NCI-H2081 (cell line): ENCODE measurements at places on chromosomes 5 and 9.

DNA sequence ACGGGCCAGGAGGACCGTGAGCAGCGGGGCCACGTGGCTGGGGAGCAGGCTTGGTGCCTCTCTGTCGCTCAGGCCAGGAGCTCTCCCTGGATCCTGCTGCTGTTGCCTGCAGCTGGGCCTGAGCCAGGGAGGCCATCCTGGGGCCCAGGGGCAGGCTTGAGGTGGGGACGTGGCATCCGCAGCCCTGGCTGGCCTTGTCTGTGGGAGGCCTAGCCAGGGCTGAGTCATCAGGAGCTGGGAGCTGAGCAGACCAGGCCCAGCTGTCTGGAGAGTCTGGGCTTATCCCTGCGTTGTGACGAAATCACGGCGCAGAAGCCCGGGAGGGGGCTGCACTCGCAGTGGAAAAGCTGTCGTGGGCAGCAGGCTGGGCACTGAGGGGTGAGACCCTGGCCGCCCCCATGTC, 138.8 kb upstream of the COL5A1 start:
- DNase-seq = no peak

DNA sequence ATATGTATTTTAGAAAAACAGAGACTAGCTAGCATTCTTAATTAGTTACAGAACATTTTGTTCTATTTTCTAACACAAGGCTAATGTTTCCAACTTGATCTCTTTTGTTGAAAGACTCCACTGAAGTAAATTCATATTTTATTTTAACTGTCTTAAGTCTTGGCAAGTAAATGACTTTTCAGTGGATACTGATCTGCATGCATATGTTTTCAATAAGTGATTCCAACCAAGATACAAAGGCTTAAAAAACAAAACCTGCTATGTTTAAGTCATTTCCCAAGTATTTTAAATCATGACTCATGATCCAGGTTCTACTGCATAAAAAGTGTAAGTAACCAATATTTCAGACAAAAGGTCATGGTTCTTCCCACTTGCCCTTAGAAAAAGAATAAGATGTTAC, 5.7 kb downstream of the CDO1 start:
- no peak for DNase-seq

GRCh38 chr5:109062664-109063063, 315.0 kb downstream of the FER start:
- DNase-seq = no peak

GRCh38 chr9:69689991-69690538, 17.9 kb upstream of the APBA1 start:
- DNase-seq = no peak

DNA sequence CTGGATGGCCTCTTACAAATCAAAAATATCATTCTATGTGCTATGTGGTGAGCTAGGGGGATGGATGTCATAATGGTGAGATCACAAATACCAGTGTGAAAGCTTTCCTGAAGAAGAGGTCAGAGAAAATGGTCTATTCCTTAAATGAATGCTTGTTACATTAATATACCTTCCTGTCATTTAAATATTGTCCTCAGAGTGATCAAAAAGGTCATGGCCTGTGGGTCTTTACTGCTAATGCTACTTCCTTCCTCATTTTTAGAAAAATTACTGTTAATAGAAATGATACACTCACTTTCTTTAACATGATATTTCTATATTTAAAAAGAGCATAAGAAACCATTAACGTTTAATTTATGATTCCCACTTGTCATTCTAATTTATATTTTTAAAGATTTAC, 9.7 kb downstream of the OMD start:
- no peak for DNase-seq

GRCh38 chr5:91139572-91140200, 243.4 kb downstream of the ARRDC3 start:
- no peak for DNase-seq

GRCh38 chr9:34552606-34552981, 29.8 kb upstream of the ENHO start:
- DNase-seq = no peak

DNA sequence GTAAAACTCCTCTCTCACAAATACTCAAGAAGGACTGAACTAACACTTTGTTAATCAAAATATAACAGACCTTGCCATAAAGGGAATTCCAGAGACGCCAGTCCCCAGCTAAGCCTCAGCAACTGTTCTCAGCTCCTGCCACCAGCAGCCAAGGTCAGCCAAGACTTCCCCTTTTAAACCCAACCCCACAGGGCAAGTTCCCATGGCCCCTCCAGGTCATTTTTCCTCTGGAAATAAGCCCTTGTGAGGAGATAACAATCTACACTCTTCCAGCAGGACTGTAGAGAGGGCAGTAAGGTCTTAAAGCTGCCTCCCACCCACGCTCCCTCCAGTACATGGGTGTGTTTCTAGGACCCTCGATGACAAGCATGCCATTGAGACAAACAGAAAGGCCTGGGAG, 78.3 kb downstream of the DPYSL3 start:
- no peak for DNase-seq

DNA sequence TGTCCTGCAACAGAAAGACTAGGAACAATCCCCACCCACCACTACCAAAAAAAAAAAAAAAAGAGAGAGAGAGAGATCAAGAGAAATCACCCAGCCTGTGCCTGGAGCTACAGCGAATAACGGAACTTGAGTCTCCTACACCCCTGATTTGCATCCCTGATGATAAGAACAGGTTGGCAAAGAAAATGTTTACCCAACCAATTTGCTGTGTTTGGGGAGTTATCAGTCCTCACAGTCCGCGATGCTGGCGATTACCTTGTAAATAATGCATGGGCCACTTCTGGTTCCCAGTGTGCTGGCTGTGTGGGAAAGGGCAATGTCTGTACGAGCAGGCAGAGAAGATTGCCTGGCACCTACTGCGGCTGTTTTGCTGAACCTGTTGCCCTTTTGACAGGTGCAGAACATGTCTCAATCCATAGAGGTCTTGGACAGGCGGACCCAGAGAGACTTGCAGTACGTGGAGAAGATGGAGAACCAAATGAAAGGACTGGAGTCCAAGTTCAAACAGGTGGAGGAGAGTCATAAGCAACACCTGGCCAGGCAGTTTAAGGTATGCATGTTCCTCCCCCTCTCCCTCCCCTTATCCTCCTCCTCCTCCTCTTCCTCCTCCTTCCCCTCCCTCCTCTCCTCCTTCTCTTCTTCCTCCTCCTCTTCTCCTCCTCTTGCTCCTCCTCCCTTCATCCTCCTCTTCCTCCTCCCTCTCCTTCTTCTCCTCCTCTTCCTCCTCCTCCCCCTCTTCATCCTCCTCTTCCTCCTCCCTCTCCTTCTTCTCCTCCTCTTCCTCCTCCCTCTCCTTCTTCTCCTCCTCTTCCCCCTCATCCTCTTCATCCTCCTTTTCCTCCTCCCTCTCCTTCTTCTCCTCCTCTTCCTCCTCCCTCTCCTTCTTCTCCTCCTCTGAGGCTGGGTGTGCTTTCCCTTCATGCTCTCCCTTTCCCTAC, 8.3 kb downstream of the OLFM1 start:
- no peak for DNase-seq

DNA sequence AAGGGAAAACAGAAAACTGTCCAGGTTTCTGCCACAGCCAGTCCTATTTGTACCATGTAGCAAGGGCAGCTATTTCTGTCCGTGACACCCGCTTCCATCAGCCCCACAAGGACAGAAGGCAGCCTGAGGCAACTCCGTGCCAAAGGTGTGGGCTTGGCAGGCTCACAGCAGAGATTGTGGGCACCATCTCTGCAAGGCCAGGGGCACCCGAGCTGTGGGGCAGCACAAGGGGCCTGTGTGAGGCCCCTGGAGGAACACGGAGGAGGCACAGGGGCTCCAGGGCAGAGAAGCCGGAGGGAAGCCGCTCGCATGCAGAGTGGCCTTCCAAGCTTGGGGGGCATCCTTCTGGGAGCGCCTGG, 43.5 kb downstream of the COL23A1 start:
- DNase-seq = no peak

GRCh38 chr5:40605295-40605958, 74.3 kb upstream of the PTGER4 start:
- no peak for DNase-seq

- DNase-seq = no peak
These were observed 2.5 kb upstream of the CPLANE1 start for GRCh38 chr5:37251665-37252064.

- no peak for DNase-seq
These were observed 893.2 kb downstream of the DTWD2 start for GRCh38 chr5:118095115-118095514.

GRCh38 chr9:95736891-95737522, 138.5 kb upstream of the ERCC6L2 start:
- peak; percentile 32 for DNase-seq

- DNase-seq = no peak
These were observed 119.7 kb upstream of the RPS23 start for GRCh38 chr5:82397741-82398320.

- DNase-seq = no peak
These were observed 14.6 kb upstream of the F2RL1 start for GRCh38 chr5:76804266-76804665.

DNA sequence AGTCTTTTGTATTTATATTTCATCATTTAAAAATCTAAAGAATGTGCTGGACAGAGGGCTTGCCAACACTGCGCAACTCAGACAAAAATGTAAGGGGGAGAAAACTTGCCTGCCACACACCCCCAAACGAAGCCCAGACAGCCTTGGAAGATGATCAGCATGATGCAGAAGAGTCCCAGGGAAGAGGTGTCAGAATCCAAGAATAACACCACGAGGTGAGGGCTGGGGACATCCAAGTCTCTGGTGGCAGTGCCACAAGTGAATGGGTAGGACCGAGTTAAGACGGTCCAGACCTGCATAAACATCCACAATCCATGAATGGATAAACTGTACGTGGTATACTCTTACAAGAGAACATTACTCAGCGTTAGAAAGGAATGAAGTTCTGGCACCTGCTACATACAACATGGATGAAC, 10.4 kb downstream of the EPB41L4B start:
- no peak for DNase-seq

- peak; percentile 2 for DNase-seq
These were observed 109.2 kb downstream of the OSTF1 start for GRCh38 chr9:75197561-75197960.

DNA sequence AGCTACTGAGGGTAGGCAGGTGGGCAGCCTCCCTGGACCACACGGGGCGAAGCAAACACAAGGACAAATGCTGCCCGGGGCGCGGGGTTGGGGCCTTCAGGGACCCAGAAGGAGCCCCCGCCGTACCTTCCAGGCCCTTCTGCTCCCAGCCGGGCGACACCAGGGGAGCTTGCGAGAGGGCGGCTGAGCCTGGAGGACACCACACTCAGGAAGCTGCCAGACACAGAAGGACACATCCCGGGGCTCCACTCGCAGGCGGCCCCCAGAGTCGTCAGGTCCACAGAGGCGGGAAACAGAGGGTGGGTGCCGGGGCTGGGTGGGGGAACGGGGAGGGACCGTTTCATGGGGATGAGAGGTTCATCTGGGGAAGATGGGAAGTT, 58.5 kb upstream of the UBAC1 start:
- no peak for DNase-seq

DNA sequence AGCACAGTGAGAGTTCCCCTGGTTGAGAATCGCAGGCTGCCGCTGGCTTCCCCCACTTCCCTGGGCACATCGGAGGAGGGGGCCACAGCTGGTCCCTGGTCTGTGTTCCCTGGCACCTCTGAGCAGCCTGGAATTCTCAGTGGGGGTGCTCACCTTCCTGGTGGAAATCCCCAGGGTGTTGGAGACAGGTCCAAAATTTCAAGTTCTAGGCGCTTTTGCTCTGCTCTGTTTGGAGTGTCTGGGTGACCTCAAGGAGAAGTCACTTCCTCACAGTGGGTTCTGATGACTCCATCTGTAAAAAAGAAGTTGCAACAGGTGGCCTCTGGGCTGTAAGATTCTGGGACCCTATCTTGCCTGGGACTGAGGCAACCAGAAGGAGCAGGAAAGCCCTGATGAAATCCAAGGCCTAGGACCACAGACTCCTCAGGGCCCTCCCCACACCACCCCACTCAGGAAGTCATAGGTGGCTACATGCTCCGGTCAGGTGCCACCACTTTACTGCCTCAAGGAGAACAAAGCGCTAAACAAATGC, at the start of gene TRAF1:
TRAF1 (minus strand) TSS at position 400 of the 532 bp plus-strand sequence. CDS start 721 bp downstream, outside the sequence.
- DNase-seq = no peak

DNA sequence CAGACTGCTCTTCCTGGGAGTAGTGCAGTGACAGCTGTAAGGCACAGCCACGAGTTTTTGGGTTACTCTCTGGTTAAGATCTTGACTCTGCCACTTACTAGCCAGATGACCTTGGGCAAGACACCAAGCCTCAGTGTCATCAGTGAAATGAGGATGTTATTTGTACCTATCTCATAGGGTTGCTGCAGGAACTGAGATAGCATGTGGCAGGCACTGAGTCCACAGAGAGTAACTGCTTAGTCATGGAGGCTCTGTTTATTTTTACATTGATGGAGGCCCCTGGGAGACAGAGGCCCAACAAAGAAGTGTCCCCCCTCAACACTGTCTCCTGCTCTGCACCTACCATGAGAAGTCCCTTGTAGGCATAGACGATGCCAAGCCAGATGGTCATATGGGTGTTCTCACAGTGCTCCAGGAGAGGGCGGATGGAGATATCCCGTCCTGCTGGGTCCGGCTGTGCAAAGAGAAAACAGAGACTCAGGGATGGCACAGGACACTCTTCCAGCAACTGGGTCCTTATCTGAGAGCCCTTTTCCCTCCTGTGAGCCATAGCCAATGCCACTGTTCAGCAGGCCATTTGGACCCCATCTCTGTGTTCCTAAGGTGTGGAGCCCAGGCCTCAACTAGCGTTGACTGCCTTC, 55.4 kb upstream of the TBC1D2 start:
- no peak for DNase-seq

DNA sequence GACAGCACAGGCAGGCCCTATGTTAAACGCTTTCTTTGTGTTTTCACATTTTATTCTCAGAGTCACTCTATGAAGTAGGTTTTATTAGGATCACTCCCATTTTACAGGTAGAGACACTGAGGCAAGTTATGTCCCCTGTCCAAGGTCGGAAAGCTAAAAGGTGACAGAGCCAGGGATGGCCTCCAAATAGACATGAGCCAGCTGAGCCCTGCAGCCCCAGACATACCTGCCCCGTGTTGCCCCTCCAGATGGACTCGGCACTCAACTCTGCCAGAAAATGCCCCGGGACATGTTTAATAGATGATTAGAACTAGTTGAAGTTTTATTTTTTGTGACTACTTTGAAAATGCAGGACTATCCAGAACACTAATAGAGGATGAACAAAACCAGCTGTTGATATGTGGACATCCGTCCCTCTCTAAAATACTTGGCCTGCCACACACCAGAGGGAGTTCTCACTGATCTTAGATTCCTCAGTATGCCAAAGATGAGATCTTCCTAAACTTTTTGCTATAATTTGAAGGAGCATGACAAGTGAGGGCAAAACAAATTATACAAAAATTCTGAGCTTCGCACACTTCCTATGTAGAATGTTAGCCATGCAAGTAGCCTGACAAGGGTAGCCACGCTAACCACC, 258.6 kb upstream of the ADAMTS16 start:
- no peak for DNase-seq
